ENCODE measurements at places on chromosomes 6 and 20.

DNA sequence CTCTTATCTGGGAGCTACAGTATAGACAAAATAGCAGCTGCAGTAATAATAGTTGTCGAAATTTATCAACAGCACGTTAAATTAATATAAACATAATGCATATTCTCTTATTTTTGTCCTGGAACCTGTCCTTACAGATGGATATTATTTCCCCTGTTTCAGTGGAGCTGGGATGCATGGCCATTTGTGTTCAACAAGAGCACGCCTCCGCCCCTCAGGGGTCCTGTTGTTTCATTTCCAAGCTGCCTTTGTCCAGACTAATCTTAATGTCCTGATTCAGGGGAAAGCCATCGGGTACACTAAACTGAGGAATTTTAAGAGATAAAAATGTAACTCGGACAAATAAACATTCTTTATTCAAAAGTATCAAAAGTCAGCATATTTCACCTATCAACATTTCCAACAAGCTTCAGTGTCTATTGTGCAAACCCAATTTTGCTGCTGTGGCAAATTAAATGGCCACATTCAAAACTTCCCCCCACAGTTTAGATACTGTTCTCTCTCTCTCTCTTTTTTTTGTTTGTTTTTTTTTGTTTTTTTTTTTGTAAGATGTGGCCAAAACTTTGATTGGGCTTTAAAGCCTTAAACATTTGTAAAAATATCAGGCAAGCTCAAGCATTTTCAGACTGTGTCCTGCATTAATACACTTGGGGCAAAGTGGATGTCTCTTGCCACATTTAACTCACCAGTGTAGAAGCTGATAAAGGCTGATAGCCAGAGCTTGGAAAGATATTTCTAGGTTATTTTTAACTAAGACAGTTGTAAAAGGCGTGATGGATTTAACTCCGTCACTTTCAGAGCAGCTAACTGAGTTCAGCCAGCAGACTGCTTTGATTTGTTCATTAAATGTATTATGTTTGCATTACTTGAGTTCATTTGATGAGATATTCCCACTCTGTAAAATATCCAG is 112.5 kb upstream of the QKI start:
- no peak for DNase-seq

- DNase-seq = no peak
Measured at GRCh38 chr6:158157064-158157764, 10.8 kb downstream of the SERAC1 start.

DNA sequence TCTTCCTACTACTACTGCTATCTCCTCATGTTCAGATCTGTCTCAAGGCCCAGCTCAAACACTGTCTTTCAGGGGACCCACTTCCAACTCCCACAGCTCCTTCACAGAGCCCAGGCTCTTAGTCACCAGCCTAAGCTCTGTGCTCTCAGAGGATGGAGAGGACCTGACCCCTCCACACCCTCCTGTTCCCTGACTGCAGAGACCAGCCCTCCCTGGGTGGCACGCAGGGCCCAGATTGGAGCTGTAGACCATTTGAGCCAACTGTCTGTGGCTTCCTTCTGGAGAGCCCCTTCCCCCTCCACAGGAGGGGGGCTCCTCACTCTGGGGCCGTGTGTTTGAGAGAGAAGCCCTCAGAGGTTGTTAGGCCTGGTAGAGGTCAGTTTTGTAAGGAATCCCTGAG is 9.8 kb downstream of the SNPH start:
- no peak for DNase-seq

DNA sequence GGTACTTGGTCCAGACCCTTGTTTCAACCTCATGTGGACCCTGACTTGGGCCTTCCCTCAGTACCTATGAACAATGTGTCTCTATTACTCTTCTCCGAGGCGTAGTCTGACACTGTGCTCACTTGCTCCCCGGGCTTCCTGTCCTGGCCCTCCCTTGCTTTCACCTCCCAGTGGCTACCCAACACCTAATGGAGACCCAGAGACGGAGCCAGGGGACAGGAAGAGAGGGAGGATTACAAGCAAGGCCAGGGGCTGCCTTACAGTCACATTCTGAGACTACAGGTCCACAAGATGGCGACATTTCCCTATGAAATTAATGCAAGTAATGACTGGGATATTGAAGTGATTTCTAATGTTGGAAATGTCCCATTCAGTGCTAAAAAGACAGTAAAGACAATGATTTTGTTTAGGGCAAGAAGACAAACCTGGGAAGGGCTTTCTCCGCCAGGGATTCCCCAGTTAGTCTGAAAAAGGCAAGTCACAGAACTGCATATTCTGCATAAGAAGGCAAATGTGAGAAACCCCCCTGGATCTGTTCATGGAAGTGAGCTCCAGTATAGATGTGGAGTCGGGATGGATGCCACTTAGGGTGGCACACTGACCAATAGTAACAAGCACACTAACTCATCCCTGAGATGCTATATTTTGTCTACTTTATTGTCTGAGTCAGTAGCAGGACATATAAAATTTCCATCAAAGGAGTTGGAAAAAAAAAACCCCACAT is 44.0 kb upstream of the ZBTB24 start:
- DNase-seq = peak; percentile 70
